ENCODE measurements at places on chromosomes 2 and 18.

GRCh38 chr2:24374301-24374700, 14.0 kb upstream of the ITSN2 start:
- no peak for DNase-seq

DNA sequence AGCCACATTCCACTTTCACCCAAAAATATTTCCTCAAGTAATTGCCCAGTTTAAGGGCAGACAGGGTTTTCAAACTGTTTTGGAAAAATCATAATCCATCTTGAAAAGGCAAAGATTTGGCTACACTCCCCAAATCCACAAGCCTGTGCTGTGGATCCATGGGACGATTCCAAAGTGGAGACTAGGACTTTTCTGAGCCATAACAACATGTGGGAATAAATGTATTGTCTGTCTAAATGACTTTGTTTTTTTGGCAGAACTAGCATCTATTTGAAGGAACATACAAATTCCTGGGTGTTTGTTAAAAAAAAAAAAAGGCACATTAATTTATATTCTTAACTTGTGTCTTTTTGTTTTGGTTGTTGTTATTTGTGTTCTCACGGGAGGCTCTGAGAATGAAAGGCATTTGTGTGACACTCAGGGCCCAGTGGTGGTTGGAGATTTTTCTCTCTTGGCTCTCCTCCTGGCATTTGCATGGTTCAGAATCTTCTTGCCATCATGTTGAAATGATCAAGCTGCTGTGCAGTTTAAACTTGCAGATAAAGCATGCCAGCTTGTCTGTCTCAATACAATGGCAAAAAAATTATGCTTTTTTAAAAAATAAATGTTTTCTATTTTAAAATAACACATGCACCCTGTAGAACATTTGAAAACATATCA, 277.4 kb downstream of the EN1 start:
- no peak for DNase-seq

GRCh38 chr2:30266705-30267104, 35.4 kb downstream of the LBH start:
- no peak for DNase-seq

GRCh38 chr2:237134321-237135230, 48.9 kb downstream of the COPS8 start:
- no peak for DNase-seq
